ENCODE measurements at places on chromosomes 5 and 9. TPM values are rescaled to one million over a fixed set of nuclear protein-coding genes. Genes with fewer than 3 reads are reported as not detected.

Gene ENG
- total RNA-seq, result 60.0 TPM

Gene PRR16
- total RNA-seq, result 1.6 TPM

Gene NR2F1
- total RNA-seq, result 24.9 TPM

Gene MAN2A1
- total RNA-seq, result 83.1 TPM

Gene IL33
- total RNA-seq, result 138 TPM

Gene PCDHB5
- total RNA-seq, result 0.56 TPM

Gene ARSK
- 7.3 TPM for total RNA-seq

Gene CLIC3
- total RNA-seq, result 0.90 TPM

Gene SLC6A19
- total RNA-seq, result not detected

Gene KCNN2
- 0.54 TPM for total RNA-seq

Gene PMPCA
- 47.2 TPM for total RNA-seq

Gene ANGPTL2
- 15.3 TPM for total RNA-seq

Gene FAM163B
- not detected for total RNA-seq

Gene FAM81B
- total RNA-seq, result not detected

Gene CMBL
- 6.7 TPM for total RNA-seq

Gene MCIDAS
- total RNA-seq, result under 0.01 TPM

Gene CDH10
- total RNA-seq, result 0.19 TPM

Gene CD72
- not detected for total RNA-seq

Gene TTC1
- total RNA-seq, result 39.9 TPM

Gene ANKDD1B
- 0.09 TPM for total RNA-seq

Gene EPB41L4A
- total RNA-seq, result 13.4 TPM

All from endothelial cell of coronary artery (primary cell).